8988T (cell line): ENCODE measurements at places on chromosomes 5 and 9.
A peak's percentile ranks its signal among the peaks of the same experiment; 100 is the strongest.

- DNase-seq = no peak
Observed at GRCh38 chr5:62097361-62097760, 208.6 kb upstream of the KIF2A start.

- no peak for DNase-seq
Observed at GRCh38 chr5:133399247-133399891, 213.0 kb downstream of the FSTL4 start.

GRCh38 chr9:21993893-21994555 lies at the start of gene CDKN2A:
TSS of gene CDKN2A (minus strand) at chr9:21994392.
- no peak for DNase-seq

GRCh38 chr9:85024374-85024773 lies 354.8 kb downstream of the NTRK2 start:
- DNase-seq = no peak

DNA sequence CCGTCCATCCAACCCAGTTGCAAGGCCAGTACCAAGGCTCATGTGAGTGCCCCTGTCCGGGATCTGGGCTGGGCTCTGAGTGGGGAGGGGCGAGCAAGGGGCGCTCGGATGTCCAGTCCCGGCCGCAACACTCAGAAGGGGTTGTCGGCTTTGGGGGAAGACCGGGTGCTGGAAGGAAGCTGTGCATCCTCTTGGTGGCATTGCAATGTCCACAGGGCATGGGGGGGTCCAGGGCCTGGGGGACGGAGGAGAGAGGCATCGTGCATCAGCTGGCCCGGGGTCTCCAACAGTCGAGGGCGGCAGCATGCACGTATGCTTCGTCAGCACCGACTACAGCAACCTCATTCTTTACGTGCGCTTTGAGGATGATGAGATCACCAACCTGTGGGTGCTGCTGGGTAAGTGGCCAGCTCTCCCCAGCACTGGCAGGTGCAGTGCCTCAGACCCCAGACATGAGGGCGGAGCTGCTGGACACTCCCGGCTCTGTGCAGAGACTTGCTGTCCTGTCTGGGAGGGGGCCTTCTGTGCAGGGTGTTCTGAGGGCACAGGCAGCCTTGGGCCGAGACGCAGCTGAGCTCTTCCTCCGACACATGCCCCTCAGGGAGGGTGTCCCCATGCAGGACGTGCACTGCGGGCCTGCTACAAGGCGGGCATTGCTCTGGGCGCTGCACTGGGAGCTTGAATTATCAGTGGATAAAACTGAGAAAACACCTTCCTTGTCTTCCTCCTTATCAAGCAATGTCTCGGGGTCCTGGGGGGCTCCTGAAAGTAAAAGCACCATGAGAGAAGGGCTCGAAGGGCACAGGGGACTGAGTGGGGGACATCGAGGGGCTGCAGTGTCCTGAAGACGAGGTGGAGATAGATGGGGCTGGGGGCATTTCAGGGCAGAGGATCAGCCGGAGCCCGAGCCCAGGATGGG lies 22.5 kb downstream of the GLT6D1 start:
- no peak for DNase-seq

DNA sequence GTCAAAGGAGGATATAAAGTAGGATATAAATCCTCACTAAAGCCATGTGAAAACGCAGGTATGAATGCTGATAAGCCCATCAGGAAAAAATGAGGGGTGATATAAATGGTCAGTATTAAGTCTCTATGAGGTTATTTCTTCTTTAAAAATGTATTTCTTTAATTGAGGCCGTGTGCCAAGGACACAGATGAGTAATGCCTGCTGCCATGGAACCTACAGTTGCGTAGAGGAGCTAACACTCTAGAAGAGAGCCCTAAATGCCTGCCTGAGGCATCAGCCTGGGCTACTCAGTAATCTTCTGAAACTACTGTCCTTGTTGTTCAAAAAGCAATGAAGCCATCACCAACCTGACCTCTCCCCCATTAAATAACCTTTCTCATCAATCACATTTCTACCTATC lies 84.9 kb downstream of the KLHL3 start:
- no peak for DNase-seq

DNA sequence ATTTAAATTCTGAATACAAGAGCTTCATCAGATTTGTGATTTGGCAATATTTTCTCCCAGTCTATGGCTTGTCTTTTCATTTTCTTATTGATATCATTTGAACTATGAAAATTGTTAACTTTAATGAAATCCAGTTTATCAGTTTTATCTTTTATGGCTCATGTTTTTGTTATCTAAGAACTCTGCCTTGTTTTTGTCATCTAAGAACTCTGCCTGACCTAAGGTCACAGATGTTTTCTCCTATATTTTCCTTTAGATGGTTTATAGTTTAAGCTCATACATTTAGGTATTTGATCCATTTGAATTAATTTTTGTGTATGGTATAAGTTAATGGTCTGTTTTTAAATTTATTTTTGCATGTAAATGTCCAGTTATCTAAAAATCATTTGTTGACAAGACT lies 52.9 kb downstream of the NIPBL start:
- DNase-seq = no peak

DNA sequence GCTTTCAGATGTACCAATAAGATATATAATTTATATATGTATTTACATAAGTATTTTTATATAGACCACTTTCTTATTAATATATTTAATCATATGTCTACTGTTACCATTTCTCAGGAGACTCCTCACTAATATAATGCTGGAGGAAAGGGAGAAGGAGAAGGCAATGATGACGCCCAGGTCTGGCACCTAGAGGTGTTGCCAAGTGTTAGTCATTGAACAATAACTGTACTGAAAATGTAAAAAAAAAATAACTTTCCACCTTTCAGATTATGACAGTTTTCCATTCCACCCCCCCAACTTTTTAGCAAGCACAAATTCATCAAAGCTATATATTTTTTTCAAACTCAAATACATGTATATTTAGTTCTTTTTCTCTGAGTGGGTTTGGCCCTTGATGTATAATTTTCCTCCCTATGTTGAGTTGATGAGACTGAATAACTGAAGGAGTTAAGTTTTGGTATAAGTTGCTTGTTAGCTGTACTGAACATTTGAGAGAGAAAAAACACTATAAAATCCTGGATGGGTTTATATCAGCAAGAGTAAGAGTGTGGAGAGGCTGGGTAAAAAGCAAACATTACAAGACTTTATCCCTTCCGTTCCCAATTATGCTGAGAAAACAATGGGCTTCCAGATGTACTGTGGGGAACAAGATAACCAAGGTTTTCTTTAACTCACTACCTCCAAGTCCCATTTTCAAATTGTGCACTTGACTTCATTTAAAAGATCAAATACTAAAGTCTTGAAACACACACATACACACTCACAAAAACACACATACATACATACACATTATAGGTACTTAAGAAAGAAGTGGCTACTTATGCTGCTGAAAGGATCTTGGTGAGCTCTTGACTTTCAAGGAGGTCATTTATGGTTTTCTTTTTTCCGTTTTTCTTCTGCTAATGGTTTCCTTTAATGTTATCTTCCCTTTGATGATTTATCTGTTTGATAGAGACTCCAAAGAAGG lies 142.8 kb upstream of the IFNE start:
- DNase-seq = no peak

- DNase-seq = no peak
Observed at GRCh38 chr5:140923601-140924000, 2.5 kb upstream of the PCDHAC1 start.

GRCh38 chr5:56852228-56853000 lies 37.1 kb downstream of the MAP3K1 start:
- DNase-seq = no peak

DNA sequence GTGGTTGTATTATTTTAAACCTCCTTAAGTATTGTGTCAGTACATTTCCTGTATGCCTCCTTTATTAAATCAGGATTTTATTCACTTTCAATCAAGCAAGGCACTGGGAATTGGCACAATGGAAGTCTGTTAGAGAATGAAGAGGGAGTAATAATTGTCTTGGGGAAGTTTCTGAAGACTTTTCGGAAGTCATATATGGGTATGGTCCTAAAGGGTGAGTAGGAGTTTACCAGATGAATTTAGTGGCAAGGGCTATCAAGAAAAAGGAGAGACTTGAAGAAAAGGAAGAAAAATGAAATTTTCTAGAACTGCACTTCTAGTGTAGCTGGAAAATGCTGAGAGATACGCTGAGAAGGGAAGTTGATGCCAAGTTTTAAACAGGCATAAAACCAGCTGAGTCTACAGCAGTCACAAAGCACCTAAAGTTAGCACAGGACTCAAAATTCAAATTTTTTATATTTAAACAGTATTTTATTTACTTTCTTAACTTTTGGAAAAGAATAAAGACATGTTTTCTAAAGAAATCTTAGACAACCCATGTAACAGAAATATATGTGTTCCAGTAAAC lies 184.9 kb downstream of the SMC2 start:
- DNase-seq = no peak

DNA sequence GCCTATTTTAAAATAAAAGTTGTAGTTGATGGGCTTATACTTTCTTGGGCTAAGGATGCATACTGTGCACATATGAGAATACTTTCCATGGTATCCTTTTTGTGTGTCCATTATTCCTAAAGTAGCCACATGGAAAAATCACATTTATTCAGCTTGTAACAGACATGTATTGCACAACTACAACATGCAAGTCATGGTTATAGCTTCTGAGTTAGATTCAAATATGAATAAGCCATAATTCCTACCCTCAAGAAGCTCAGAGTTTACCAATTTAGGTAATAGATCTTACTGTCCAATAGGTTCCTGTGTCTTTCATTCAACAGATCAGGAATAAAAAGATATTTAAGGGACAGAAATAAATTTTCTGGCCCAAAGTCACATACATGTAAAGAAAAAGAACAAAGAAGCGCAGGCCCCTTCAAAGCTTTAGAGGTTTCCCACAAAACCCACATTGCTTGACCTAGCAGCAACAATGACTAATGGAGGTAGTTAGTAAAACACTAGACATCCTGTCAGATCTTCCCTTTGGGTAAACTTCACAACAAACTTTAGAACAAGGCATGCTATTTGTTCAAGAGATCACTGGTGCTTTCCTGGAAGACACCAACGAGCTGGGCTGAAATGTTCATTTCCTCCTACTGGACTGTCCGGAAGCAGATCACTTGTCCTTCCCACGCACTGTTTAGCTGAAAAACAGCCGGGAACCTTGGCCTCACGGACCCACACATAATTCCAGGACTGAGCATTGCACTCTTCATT lies 78.4 kb upstream of the ITGA1 start:
- no peak for DNase-seq

- DNase-seq = peak; percentile 17
Observed at GRCh38 chr9:136088481-136088938, 6.6 kb downstream of the NACC2 start.

DNA sequence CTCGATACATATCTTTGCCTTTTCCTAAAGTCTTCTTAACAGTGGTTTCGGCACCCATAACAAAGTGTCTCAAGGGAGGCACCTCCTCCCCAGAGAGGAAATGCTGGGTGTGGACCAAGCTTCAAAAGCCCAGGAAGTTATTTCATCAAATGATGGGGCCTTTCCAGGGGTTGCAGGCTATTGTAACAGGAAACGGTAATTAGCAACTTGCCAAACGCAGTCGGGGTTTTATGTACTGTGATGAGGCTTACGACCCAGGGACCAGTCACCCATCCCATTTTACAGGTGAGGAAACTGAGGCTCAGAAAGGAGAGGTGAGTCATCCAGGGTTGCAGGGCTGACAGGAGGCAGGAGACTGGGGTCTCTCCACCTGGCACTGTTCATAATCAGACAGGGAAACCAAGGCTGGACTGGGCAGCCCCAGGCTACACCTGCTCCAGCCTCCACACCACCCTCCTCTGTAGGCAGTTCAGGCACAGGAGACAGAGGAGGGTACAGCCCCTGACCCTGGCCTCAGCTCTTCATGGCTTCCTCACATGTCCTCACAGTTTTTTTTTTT lies 30.0 kb upstream of the SUSD3 start:
- DNase-seq = no peak

DNA sequence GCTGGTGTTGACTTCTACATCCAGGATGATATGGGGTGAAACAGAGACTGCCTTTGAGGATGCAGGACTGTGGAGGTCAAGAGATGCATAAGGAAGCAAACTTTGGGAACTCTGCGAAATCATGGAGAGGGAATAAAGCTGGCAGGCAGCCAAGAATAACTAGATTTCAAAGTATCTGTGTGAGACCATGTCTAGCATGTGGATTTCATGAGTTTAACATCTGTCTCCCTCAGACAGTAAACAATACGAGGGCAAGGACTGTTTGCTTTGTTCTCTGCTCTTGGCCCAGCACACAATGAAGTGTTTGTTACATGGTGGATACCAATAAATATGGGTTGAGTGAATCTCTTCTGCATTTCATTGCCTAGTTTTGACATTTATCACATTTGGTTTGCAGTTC lies 71.3 kb downstream of the RASEF start:
- no peak for DNase-seq
